NCI-H524 (cell line): ENCODE measurements at places on chromosomes 4 and X.

GRCh38 chr4:30962939-30963338, 242.8 kb downstream of the PCDH7 start:
- no peak for DNase-seq

GRCh38 chrX:138946926-138947325, 235.4 kb upstream of the FGF13 start:
- DNase-seq, result no peak

- no peak for DNase-seq
Observed at GRCh38 chr4:106775636-106776035, 260.5 kb downstream of the DKK2 start.

GRCh38 chr4:99536271-99536670, 25.4 kb downstream of the C4orf17 start:
- DNase-seq, result peak; percentile 92

DNA sequence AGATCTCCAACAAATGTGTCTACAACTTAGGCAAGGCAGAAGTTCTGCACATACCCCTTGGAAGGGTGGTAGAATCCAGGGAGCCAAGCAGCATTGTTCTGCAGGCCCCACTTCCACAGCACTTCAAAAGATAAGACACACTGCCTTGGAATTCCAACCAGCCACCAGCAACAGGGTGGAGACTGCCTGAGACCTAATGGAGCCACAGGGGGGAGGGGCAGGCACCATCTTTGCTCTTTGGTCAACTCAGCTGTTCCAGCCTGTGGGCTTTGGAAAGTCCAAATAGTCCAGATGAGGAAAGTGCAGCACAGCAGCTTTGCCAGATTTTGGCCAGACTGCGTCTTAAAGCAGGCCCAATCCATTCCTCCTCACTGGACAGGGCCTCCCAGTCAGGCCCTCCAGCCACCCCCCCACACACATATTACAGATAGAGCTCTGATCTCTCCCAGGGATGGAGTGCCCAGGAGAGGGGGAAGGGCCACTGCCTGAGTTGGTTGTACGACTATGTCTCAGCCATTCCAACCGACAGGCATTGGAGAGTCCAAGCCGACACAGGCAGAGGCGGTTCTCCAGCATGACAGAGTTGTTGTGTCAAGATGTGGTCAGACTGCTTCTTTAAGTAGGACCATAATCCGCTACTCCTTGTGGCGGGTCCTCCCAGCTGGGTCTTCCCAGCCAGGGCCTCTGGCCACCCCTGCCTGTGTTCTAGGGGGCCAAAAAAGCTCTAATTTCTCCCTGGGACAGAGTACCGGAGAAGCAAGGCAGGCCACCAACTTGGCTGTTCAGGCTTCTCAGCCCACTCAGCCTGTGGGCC, 42.5 kb upstream of the ANTXR2 start:
- DNase-seq, result no peak

- no peak for DNase-seq
Observed at GRCh38 chrX:103503163-103503852, 16.0 kb downstream of the RAB40A start.

- no peak for DNase-seq
Observed at GRCh38 chrX:39753293-39753996, 344.3 kb downstream of the BCOR start.

GRCh38 chrX:46268412-46268811, 276.8 kb downstream of the ZNF674 start:
- no peak for DNase-seq

GRCh38 chrX:50684871-50685270, 129.1 kb downstream of the SHROOM4 start:
- no peak for DNase-seq

DNA sequence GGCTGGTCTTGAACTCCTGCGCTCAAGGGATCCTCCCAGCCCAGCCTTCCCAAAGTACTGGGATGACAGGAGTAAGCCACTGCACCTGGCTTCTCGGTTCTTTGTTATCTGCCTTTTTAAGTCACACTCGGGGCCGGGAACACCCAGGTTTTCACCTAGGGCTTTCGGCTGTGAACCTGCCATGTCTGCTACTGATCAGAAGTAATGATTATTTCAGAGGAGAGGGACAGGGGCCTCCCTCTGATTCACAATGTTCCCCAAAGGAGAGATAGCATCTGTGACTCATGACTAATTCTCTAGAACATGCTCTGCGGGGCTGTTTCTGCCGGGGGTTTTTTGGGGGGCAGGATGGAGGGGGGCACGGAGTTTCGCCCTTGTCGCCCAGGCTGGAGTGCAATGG, 26.9 kb downstream of the CRLF2 start:
- DNase-seq, result no peak

DNA sequence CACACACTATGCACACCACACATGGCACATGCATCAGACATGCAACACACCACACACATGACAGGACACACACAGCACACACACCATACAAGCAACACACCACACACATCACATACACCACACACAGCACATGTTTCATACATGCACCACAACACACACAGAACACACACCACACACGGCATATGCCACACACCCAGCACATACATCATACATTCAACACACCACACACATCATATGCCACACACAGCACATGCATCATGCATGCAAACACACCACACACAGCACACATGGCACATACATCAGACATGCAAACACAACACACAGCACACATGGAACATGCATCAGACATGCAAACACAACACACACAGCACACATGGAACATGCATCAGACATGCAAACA, 80.7 kb upstream of the LRPAP1 start:
- no peak for DNase-seq

- peak; percentile 69 for DNase-seq
Observed at GRCh38 chrX:18617407-18617750, 54.5 kb downstream of the RS1 start.

DNA sequence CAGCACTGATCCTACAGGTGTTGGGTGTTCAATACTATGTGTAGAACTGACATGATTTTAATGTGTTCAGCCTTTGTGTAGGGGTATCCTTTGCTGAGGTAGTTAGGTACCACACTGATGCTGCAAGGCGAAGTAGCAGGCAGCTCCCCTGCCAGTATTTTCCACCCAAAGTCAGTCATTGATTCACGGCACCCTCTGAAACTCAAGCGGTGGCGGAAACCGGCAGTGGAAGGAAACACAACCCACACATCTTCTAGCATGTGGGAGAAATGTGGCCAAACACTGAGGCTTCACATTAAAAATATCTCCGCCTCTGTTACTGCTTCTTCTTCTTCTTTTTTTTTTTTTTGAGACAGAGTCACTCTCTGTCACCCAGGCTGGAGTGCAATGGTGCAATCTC, 126.3 kb downstream of the AASDH start:
- DNase-seq, result no peak

- no peak for DNase-seq
Observed at GRCh38 chr4:103204111-103204510, 6.0 kb upstream of the CENPE start.

- DNase-seq, result no peak
Observed at GRCh38 chrX:5780821-5781220, 447.8 kb downstream of the NLGN4X start.

DNA sequence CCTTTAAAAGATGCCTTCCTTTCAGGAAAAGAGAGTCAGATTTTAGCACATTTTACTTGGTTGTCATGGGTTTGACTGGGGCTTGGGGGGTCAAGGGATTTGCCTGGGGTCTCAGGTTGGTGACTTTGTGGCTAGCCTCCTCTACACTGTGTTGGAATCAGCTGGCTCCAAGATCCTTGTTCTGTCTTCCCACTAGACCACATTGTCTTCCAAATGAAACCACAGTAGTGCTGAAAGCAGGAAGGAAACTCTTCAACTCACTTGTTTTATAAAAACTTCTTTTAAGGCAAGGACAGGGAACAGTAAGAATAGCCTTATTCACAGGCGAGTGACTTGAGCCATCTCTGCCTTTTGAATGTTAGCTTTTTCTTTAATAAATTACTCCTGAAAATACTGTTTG, 37.0 kb upstream of the OTUD4 start:
- DNase-seq, result no peak

DNA sequence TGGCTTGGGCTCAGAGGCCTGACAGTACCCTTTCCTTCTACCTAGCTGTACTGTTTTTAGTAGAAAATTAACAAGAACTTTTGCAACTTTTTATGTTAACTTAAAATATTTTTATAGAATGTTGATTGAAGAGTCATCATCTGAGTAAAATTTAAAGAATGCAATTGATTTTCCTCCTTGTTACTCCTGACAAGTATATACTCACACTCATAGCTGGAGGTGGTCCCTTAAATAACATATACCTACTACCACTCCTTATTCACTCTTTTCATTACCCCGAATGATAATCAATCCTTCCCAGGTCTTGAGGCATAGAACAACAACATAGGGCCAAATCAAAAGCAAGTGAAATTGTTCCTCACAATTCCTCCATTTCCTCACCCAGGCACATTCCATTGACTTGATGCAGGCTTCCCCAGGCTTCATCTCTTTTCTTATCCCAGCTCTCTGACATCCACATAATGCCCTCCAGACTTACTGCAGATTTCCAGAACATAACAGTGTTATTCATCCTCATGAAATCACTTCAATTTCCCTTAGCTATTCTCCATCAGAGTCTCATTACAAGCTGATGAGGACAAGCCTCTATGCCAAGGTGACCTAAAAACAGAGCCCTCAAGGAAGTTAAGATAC, 73.2 kb upstream of the ANXA10 start:
- DNase-seq, result no peak

GRCh38 chr4:88792268-88792781, 94.7 kb upstream of the NAP1L5 start:
- DNase-seq, result no peak

- DNase-seq, result no peak
Observed at GRCh38 chrX:1486177-1486576, 33.5 kb upstream of the ASMTL start.

GRCh38 chrX:48558271-48558670, 16.0 kb upstream of the RBM3 start:
- DNase-seq, result no peak

- no peak for DNase-seq
Observed at GRCh38 chr4:1340181-1340747, 6.7 kb upstream of the UVSSA start.

DNA sequence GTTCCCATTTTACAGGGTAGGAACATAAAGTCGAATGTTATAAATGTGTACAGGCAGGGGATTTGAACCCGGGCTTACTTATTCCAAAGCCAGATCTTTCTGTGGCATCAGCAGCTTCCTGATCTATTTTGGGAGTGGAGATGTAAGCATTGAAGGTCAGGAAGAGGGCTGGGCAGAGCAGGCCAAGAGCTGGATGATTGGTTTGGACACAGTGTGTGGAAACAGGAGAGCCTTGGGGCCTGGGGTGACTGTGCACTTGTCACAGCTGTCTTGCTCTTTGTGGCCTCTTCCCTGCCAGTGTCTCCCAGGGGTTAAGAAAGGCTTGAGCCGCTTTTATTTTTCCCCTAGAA, 127.9 kb upstream of the ENPP6 start:
- DNase-seq, result no peak

DNA sequence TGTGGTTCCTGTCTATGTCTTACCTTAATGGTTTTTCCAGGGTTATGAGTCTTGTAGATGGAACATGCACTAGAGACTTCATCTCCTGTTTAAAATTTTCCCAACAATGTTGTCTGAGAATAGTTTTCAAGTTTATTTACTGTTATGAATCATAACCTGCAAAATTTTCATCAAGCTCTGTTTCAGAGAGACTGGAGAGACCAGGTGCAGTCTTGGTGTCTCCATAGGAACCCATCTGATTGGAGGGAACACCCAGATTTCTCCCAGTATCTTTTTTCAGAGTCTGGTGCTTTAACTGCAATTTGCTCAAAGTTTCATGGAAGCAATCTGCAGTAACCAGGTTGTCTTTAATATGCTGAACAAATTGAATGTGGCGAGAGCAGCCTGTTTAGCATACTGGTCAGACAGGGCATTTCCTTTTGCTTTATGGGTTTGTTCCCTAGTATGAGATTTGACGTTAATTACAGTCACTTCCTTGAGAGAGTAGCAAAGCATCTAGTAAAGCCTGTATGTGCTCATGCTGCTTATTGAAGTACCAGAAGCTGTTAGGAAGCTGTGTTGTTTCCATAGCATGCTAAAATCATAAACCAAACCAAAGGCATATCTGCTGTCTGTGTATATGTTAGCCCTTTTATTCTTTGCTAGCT, 18.8 kb upstream of the VSIG1 start:
- DNase-seq, result no peak

GRCh38 chr4:105129286-105130040, 17.2 kb upstream of the TET2 start:
- no peak for DNase-seq

GRCh38 chr4:13527192-13527980, 16.9 kb downstream of the NKX3-2 start:
- DNase-seq, result no peak

DNA sequence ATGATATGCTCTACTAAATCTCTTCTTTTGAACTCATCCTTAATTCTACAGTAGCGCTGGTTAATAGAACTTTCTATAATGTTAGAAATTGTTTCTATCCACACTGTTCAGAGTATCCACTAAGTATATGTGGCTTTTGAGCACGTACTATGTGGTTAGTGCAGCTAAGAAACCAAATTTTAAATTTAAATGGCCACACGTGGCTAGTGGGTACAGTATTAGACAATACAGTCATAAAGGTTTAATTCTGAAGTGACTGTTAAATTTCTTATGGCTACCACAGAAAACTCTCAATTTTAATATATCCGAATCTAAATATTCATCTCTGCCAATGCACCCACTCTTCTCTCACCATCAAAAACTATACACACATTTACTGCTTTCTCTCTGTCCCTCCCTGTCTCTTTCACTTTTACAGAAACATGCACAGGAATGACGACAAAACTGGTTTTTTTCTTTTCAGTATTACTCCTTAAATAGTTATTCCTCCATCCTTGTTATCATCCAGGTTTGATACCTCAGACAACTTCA, 583.9 kb downstream of the KCTD8 start:
- no peak for DNase-seq

DNA sequence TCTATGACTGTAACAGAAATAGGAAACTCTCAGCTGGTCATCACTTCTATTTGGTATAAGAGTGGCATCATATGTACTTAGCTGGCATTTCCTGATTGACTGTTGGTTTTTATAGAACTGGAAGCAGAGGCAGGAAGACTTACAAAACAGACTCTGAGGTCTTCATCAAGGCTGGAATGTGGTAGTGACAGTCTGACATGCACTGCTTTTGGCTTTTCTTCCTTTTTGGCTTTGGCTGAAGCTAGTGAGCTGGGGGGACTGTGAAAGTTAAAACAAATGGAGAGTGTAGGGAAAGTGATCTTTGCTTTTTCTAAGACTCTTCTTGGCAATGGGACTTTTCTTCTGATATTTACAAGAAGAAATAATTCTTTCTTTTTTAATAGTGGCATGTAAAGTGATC, 121.1 kb upstream of the SLC4A4 start:
- DNase-seq, result no peak

DNA sequence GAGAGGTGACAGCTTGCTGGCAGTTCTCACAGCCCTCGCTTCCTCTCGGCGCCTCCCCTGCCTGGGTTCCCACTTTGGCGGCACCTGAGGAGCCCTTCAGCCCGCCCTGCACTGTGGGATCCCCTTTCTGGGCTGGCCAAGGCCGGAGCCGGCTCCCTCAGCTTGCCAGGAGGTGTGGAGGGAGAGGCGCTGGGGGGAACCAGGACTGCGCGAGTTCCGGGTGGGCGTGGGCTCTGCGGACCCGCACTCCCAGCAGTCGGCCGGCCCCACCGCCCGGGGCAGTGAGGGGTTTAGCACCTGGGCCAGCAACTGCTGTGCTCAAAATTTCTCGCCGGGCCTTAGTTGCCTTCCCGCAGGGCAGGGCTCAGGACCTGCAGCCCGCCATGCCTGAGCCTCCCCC, 47.0 kb upstream of the PTPN13 start:
- DNase-seq, result no peak
